NAMALWA (cell line): ENCODE measurements at places on chromosomes 1 and 21.
A peak's percentile ranks its signal among the peaks of the same experiment; 100 is the strongest.

- no peak for DNase-seq
These were observed 26.9 kb upstream of the TCEA3 start for GRCh38 chr1:23451441-23451840.

DNA sequence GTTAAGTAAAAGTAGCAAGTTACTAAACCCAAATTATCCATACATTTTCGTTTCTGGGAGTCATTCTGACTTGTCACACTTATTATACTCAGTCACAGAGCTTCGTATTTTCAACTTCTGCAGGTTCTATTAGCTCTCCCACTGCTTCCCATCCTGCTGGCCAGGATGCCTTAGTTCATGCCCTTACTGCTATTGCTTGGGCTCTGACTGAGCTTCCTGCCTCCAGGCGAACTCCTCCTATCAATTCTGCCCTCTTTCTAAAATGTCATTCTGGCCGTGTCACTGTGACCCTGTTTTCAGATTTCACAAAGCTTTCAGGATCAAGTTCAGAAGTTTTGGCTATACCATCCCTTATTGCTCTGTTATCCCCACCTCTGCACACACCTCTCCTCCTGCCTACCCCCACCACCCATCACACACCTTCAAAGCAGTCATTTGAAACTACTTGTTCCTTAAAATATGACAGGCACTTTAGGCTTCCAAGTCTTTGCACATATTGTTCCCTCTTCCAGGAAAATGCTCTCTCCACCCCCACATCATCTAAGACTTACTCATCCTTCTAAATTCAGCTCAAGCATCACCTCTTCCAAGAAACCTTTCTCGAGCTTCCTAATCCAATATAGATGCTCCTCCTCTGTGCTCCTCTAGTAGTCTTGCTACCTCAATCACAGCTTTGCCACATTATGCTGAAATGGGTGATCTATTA is 278.0 kb downstream of the BRINP2 start:
- no peak for DNase-seq

- DNase-seq = no peak
These were observed 122.3 kb downstream of the DHRS3 start for GRCh38 chr1:12495725-12496124.

DNA sequence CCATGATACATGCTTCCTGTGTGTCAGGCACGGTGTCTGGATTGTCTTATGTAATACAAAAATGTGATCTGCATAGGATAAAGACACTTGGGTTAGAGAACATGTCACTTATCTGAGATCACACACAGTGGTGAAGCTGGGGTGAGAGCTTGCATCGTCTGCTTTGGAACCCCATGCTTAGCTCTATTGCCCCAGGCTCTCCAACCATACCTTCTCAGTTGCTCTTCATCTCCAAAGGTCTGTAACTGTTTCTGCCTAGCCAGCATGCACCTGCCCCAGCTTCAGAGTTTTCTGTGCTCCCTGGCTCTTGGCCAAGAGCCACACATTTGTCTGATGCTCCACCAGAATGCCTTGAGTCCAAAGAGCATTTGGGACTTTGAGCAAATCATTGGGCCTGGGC is 93.9 kb upstream of the COG2 start:
- peak; percentile 25 for DNase-seq

- peak; percentile 53 for DNase-seq
These were observed 323.1 kb upstream of the FAM78B start for GRCh38 chr1:166489670-166490436.

- DNase-seq = no peak
These were observed 1123.3 kb upstream of the B3GALT2 start for GRCh38 chr1:194309697-194310096.

GRCh38 chr1:169133801-169134502 is 27.5 kb downstream of the ATP1B1 start:
- no peak for DNase-seq

DNA sequence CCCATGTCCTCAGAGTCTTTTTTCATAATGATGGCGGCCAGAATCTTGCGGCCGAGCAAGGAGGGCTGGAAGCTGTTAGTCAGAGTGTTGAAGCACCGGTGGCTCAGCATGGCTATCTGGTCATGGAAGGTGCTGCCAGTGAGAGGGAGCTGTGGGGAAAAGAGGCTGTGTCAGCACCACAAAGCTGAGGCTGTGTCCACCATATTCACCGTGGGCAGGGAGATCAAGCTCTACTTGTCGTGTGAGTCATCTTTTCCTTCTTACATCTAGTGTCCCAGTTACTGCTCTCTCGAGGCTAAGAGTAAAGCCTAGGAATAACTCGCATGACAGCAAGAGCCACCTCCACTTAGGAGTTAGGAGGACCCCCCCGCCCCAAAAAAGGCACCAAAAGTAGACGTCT is 18.2 kb downstream of the ADAR start:
- DNase-seq = no peak

DNA sequence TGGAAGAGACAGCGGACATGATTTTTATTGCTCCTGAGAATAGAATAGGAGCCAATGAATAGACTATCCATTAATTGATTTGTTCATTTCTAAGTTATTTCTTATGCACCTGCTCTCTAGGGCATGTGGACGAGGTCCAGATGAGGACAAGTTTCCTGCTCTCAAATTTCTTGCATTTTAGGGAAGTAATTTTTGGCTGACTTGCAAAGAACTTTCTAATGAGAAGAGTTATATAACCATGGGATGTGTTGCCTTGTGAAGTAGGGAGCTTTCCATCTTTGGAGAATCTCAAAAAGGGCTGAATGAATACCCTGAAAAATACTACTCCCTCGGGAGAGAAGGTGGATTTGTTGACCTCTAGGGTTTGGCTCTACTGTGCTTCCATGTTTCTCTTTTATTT is 243.0 kb downstream of the KIF26B start:
- no peak for DNase-seq

GRCh38 chr1:33256221-33256470 is 146 bp upstream of the ZNF362 start:
- DNase-seq = no peak

DNA sequence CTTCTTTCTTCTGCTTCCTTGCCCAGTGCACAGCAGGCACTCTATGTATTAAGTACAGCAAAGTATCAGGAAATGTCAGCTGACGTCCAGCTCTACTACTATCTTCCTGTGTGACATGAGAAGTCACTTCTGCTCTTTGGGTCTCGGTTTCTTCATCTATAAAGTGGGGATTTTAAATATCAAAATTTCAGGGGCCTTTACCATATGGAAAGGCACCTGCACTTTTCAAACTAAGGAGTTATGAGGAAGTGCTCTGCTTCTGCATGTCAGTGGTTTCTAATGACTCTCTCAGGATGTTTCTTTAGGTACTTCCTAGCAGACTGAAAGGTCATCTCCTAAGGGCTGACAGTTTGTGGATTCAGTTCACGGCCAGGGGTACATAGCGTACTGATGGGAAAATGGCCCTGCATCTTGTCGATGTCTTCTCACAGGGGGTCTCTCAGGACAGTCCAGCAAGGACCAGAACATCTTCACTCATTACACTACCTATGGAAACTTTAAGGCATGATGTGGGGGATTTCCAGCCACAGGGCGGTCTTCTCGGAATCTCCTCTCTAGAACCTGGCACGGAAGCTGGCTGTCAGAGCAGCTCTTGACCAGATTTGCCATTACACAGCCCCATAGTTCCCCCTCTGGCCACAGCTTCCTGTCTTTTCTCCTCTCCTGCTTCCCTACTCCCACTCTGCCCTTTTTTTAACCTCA is 42.0 kb upstream of the MTF1 start:
- peak; percentile 20 for DNase-seq

DNA sequence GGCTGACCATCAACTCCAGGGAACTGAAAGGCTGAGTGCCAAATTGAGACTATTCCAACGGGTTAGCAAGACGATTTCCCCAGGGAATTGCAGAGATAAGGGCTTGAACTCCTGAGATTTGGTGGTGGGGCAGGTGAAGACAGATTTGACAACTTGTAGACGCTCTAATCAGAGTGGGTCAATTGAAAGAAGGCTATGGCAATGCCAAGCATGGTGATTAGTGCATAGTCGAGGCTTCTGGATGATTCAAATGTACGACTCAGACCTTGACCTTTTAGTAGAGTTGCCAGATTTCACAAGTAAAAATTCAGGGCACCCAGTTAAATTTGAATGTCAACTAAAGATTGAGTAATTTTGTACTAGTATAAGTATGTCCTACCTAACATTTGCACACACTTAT is 302.1 kb upstream of the SPAG17 start:
- no peak for DNase-seq

GRCh38 chr1:150808121-150808520 is at the start of gene CTSK:
Gene CTSK (minus strand): TSS chr1:150808260. CDS start chr1:150806805, 1,455 bp downstream.
- no peak for DNase-seq

GRCh38 chr1:19309123-19309813 is 2.7 kb downstream of the AKR7A2 start:
- no peak for DNase-seq

DNA sequence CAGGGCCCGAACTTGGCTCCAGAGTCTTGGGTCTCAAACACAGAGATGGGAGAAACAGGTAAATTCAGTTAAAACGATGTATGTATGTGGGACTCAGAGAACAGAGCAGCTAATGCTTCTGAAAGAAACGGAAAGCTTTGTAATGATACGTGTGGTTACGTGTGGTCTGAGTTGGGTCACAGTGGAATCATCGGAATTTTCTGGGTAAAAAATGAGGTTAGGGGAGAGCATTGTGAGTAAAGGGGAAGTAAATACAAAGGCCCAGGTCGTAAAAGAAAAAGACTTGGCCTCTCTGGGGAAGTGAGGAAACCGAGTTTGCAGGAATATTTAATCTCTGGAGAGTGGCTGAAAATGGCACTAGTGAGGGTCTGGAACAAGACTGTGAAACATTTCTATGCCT is 8.3 kb downstream of the NHLH2 start:
- no peak for DNase-seq

GRCh38 chr21:42174173-42174572 is 44.8 kb upstream of the ABCG1 start:
- peak; percentile 73 for DNase-seq

DNA sequence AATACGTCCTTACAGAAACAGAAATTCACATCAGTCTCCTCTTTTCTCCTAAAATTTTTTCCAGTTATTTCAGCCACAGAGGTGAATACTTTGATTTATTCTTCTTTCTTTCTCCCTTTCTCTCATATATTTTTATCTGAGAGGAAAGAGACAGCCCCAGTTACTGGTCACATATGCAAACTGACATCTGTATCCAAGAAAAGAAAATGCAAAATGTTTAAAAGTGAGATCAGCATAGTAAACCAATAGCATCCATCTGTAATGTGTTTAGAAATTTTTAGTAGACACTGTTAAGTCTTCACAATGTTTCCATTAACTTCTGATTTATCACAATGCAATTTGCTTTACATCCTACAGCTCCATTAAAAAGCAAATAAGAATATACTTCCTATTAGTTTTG is 53.5 kb downstream of the NTNG1 start:
- no peak for DNase-seq

DNA sequence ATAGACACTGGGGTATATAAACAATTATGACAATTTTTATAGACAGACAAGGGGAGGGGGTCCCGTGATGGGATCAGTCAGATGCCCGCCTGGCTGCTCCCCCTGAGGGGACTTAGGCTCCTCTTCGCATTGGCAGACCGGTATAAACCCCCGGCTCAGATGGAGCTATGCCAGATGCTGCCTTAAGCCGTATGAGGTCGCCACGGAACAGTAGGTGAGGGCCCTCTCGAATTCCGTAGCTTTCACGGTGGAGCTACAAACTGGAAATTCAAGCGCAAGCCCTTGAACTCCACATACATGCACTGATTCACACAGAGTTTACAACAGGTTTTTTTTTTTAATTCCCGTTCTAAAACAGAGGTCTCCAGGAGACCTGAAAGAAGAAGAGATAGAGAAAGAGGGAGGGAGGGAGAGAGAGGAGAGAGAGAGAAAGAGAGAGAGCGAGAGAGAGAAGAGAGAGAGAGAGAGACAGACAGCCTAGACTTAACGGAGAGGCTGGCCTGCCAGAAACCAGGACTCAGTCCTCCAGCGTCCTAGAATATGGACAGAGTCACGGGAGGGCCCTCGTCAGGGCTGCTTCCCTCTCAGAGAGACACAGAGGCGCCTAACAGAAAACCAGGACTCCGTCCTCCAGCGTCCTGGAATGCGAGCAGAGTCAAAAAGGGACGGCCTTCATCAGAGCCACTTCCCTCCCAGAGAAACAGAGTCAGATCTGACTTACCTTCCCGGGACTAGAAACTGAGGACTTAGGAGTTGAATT is 24.4 kb upstream of the TMEM54 start:
- no peak for DNase-seq

GRCh38 chr1:233217832-233218231 is 77.7 kb downstream of the PCNX2 start:
- no peak for DNase-seq

DNA sequence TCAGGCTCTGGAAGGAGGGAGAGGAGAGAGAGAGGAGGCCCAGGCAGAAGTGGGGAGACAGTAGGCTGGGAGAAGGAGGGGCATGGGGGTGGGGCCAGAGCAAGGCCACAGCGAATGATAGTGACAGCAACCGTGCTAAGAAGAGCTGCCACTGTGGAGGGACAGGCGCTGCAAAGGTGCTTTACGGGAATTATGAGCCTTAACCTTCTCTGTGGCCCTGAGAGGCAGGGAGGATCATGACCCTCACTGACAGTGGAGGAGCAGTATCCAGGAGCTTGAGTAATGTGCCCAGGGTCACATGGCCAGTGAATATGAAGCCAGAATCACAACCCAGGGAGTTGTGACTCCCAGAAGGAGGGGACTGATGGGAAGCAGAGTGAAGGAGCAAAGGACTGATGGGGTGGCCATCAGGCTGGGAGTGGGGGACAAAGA is 53.4 kb upstream of the RPL11 start:
- peak; percentile 66 for DNase-seq

- DNase-seq = no peak
These were observed 29.7 kb downstream of the EPHA2 start for GRCh38 chr1:16126160-16126559.

GRCh38 chr1:59057796-59058195 is 239.1 kb upstream of the FGGY start:
- no peak for DNase-seq
